HCEC 1CT (cell line): ENCODE measurements at places on chromosomes 11 and 22.

DNA sequence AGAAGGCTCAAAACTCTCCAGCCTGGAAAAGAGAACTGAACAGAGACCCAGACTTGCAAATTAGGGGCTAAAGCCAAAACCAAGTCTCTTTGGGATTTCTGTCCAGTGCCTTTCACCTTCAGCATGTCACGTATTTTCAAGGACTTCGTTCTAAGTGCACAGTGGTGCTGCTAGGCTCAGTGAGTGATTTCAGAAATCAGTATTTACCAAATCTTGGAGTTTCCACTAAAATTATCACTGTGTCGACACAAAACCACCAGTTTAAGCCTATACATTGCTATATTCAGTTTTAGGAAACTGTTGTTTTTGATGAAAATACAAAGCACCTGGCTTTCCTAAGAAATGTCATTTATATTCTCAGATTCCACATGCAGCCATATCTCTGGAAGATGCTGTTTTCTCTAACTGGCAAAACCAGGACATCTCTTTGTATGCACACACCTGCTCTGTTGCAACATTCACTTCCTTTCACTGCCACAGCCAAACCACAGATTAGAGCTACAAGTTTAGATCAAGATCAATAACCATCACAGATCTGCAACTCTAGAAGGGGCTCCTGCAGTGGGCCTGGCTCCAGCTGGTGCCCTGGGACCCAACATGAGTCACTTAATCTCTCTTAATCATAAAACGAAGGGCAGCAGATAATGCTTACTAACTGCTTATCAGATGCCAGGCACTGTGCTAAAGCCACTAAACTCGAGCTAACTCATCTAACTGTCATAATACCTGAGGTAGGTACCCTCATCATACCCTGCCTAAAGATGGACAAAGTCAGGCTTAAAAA, 22.3 kb downstream of the SMCO4 start:
- no peak for DNase-seq

DNA sequence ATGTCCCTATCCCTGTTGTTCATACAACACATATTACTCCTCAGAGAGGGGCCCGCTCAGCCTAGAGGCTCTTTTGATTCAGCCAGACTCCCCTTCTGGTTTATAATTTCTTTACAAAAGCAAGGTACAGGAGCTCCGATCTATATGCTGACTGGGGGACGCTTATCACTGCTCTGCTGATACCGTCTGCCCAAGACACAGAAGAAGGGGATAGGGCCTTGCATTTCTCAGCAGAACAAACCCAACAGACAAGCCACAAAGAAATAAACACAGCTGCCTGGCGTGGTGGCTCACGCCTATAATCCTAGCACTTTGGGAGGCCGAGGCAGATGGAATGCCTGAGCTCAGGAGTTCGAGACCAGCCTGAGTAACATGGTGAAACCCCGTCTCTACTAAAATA, 109.9 kb upstream of the AKIP1 start:
- no peak for DNase-seq

DNA sequence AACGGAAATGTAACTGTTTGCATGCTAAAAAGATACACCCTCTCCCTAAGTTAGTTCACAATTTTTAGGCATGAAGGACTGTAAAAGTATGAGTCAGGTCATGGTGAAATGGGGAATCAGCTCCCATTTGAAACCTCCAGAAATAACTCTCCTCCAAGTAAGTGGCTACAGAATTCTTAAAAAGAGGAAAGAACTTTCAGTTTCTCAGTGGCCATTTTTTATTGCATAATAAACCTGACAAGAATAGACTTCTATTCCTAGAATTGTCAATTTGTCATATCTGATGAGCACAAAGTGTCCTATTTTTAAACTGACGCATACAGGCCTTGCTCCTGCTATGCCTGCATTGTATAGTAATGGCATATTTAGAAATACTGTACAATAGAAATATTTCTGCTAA, 612.2 kb downstream of the CNTN5 start:
- DNase-seq, result no peak

DNA sequence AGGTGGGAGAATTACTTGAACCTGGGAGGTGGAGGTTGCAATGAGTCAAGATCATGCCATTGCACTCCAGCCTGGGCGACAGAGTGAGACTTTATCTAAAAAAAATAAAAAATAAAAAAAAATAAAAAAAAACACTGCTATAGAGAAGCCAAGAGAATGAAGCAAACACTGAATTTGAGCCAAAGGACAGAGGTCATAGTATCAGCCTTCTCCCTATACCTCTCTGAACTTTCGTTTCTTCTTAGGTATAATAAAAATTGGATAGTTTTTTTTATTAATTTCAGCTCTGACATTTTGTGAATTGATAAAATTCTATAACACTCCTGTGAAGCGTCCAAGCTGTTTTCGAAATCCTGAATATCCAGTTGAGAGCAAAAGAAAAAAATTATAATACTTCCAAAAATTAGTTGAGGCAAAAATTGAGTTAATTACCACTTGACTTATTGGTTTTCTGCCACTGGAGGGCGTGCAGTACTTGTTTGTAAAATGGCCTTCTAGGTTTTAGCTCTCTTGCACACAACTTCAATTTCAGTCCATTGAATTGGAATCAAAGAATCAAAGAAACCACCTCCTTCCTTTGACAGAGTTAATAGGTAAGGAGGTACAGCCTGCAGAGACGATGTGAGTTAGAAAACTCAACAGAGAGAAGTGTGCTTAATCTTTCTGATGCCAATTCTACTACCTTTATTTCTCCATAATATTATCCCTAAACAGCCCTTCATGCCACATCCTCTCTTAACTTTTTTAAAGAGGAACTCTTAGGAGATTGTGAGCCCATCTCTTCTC, 143.2 kb downstream of the BBOX1 start:
- peak; percentile 62 for DNase-seq

DNA sequence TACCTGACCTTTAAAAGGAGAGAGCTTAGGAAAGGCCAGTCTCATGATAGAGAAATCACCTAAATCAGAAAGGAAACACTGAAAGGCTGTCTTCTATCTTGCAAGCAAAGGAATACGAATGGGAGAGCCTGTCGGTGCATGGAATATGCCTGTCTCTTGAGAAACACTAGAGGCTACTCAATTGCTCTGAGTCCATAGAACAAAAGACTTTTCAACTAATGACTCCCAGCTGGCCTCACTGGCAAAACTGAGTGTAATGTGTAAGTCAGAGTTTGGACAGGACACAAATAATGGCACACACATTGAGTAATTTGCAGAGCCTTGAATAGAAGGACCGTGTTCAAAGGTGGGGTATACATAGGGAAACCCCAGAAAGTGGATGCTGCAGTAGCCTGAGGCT, 171.0 kb upstream of the ARHGAP20 start:
- peak; percentile 26 for DNase-seq

DNA sequence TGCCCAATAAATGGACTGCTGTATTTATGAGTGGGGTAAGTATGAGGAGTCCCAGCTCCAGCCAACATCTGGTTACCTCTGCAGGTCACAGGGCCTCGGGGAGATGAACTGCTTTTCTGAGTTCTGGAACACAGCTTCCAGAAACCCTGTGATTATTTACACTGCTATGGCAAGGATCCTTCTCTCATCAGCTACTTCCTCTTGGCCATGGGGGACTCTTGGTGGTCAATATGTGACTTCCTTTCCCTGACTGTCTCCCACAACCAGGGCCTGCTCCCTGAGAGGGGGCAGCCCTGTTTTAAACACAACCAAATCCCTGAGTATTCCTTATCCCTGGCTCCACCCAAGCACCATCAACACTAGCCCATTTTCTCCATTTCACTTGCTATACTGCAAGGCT, 10.0 kb downstream of the RHOG start:
- no peak for DNase-seq

DNA sequence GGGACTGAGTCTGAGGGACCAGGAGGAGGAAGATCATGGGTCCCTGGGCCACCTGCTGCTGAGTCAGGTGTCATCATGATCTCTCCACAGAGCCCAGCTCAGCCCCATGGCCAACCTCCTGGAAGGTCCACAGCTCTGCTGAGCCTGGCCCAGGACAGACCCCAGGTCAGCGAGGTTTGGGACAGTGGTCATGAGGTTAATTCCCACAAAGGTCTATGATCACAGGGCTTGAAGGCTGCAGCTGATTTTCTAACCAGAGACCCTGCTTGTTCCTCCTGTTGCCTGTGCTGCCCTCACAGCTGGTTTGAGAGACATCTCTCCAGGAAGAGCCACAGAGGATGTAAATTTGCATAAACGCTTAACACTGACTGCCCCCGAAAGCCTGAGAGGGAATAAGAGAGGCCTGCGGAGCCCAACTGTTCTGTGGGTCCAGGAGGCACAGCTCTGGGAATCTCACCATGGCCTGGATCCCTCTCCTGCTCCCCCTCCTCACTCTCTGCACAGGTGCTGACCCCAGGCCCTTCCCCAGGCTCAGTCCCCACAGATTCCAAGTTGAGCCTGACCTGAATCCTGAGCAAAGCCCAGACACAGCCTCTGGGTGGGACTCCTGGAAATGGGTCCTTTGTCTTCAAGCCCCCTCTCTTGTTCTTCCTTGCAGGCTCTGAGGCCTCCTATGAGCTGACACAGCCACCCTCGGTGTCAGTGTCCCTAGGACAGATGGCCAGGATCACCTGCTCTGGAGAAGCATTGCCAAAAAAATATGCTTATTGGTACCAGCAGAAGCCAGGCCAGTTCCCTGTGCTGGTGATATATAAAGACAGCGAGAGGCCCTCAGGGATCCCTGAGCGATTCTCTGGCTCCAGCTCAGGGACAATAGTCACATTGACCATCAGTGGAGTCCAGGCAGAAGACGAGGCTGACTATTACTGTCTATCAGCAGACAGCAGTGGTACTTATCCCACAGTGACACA, 102.8 kb downstream of the GGTLC2 start:
- DNase-seq, result no peak

GRCh38 chr11:106524436-106524835, 447.0 kb downstream of the AASDHPPT start:
- DNase-seq, result no peak

- DNase-seq, result no peak
Measured at GRCh38 chr22:29207243-29207550, 1.5 kb downstream of the EMID1 start.

GRCh38 chr11:87628026-87628580, 547.1 kb downstream of the RAB38 start:
- DNase-seq, result no peak
